Psoas muscle (tissue), 8 donors: ENCODE measurements at places on chromosomes 1 and 21. TPM values are rescaled to one million over a fixed set of nuclear protein-coding genes. Genes with fewer than 3 reads are reported as not detected.

GRCh38 chr21:43343095-43343991 is 83.6 kb downstream of the SIK1 start:
- DNase-seq: no peak

DNA sequence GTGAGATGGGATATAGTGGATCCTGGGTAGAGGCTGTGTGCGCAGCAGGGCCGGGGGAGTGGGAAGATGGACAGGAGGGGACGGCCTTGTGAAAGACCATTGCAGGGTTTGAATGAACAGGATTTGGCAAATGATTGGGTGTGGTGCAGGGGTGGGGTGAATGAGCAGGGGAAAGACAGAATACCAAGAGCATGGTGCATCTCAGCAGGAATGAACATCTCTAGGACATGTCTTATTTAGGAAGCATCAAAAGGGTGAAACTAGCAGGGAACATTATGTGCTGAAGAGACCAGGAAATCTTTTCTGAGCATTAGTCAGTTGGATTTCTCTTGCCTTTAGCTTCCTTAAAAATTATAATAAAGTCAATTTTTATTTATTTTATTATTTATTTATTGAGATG is 60.6 kb upstream of the SLC2A1 start:
- DNase-seq: no peak

DNA sequence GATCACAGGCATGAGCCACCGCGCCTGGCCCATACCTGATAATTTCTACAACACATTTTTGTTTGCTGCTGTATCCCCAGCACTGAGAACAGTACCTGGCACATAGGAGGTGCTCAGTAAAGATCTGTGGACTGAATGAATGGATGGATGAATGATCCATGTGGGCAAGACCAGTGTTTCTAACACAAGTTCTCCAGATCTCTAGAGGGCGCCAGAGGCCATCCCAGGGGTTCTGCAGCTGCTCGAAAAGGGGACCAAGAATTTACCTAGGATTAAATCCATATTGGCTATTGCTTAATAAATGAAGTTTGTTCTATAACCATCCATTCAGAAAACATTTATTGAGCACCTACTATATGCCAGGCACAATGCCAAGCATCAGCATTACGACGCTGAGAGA is 167.7 kb downstream of the ACTL8 start:
- DNase-seq: no peak

DNA sequence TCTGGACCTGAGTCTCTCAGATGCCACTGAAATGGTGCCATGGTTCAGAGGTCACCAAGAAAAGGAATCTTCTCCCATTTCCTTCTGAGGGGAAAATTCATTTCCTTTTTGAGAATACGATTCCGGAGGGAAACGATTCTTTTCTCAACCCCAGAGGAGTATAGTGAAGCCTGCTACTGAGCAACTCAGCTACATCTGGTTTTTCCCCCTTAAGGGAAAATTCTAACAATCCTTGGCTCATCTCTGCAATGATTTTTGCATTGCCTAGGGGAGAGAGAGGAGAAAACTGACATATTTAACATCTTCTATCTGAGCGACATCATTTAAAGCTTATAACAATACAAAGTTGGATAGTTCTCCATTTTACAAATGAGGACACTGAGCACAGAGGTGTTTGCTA is 22.4 kb upstream of the KANK4 start:
- DNase-seq: no peak

GRCh38 chr1:151327903-151328674 is 873 bp upstream of the PI4KB start:
- no peak for DNase-seq

GRCh38 chr1:164563721-164564360 is 4.9 kb downstream of the PBX1 start:
- no peak for DNase-seq

- no peak for DNase-seq
Observed at GRCh38 chr1:65467536-65467935, 47.1 kb downstream of the LEPR start.

DNA sequence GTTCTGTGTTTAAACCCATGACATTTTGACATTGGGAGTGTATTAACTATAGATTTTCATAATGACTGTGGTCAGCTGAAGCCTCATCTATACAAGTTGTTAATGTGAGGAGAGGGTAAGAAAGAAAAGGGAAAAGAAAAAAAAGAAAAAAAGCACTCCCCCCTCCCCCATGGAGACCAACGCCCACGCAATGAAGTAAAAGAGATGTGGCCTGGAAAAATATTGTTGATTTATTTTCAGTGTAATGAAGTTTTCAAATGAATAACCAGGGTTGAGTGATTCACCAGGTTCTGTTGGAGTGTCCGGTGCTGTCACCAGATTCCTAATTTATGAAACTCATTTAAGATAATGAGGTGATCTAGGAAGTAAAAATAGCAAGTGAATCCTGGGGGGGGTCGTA is 4.7 kb downstream of the RNF220 start:
- no peak for DNase-seq

- no peak for DNase-seq
Observed at GRCh38 chr1:154895798-154896197, 25.7 kb upstream of the KCNN3 start.

DNA sequence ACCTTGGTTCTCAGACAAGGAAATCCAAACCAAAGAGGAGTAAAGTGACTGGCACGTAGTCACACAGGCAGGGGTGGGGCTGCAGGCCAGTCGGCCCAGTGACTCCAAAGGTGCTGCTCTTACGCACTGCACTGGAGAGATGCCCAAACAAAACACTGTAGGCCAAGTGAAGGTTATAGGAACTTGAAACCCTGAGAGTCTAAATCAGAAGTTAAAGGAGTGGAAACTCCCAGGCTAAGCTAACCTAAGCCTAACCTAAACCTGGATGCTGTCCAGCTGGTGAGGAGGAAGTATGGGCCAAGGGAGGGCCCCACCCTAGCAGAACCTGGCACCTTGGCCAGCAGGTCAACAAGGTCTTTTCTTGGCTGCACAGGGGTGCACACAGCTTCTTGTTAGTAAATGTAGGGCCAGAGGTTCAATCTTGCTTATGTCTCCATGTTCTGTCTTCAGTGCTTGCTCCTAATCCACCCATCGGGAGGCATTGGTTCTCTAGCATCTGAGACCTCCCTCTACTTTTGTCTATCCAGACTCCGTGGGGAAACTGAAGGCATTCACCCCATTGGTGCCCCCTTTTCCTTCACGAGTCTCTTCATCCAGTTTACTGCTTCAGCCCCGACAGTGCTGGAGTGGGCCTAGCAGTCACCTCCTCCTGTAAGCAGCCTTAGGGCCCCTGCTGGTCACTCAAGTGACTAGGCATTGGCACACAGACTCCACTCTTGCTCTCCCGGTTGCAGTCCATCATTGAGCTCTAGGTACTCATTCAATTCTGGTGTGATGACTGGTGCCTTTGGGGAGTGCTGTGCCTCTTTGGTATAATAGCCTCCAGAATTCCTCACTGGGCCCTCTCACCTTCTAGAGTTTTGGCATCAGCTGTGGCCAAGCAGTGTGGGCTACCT is 12.9 kb upstream of the TMEM125 start:
- DNase-seq: no peak

- DNase-seq: no peak
Observed at GRCh38 chr1:223114871-223115270, 28.2 kb downstream of the TLR5 start.

Gene CD58
- 4.7 TPM for total RNA-seq

Gene SELP
- total RNA-seq: 1.4 TPM

Gene ADGRL2
- total RNA-seq: 5.0 TPM

Gene CLEC20A
- not detected for total RNA-seq

Gene CCDC181
- 0.87 TPM for total RNA-seq
